ENCODE measurements at places on chromosomes 12 and 14. TPM values are rescaled to one million over a fixed set of nuclear protein-coding genes. Genes with fewer than 3 reads are reported as not detected.

DNA sequence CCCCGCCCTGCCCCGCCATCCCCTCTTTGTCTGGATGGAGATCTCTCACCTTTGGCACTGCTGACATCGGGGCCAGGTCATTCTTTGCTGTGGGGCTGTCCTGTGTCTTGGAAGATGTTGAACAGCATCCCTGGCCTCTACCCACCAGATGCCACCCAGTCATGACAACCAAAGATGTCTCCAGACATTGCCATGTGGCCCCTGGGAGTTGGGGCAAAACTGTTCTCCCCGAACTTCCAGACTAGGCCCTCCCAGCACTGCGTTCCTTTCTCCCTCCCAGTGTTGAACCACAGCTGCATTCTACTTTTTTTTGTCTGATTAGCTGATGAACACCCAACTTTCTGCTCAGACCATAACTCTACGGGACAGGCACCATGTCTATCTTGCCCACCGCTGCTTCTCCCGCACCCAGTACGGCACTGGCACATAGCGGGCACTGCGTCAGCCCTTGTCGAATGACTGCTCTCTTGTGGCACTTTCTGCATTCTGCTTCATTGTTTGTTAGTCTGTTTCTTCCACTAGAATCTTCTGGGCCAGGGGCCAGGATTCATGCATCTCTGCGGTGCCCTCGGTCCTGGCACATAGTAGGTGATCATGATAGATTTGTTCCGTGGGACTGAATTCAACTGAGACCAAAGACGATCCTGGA, 13.1 kb upstream of the MYL2 start:
- no peaks in the 10 kb centered on the region for H3K36me3 ChIP-seq
- H3K27ac ChIP-seq: no peak overlapping the region
- H3K27me3 ChIP-seq: peaks cover 3% of the 10 kb centered on the region
- H3K4me3 ChIP-seq: no peak overlapping the region

DNA sequence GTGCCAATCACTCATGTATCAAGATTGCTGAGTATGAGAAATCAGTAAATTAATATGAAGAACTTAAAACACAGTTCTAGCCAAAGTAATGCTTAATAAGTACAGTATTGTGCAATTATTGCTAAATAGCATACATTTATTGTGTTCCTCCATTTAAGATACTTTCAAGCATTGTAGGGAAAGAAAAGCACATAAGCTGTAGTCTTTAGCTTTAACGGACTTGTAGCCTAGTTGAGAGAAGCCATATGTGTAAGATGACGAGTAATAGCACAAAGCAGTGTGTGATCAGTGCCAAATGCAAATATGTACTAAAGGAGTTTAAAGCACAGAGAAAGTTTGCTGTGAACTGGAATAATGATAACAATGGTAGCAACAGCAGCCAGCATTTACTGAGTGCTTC, 38.1 kb downstream of the ETV6 start:
- H3K27me3 ChIP-seq: no peaks in the 10 kb centered on the region
- H3K4me3 ChIP-seq: no peak overlapping the region
- no peaks in the 10 kb centered on the region for H3K36me3 ChIP-seq
- no peak for DNase-seq
- H3K4me1 ChIP-seq: peaks cover 24% of the 10 kb centered on the region
- no peak overlapping the region for H3K27ac ChIP-seq

- H3K4me1 ChIP-seq: peaks cover 5% of the 10 kb centered on the region
- H3K36me3 ChIP-seq: no peaks in the 10 kb centered on the region
- H3K27ac ChIP-seq: no peak overlapping the region
- H3K4me3 ChIP-seq: no peak overlapping the region
Observed at GRCh38 chr14:77965919-77966435, 166.1 kb downstream of the ADCK1 start.

DNA sequence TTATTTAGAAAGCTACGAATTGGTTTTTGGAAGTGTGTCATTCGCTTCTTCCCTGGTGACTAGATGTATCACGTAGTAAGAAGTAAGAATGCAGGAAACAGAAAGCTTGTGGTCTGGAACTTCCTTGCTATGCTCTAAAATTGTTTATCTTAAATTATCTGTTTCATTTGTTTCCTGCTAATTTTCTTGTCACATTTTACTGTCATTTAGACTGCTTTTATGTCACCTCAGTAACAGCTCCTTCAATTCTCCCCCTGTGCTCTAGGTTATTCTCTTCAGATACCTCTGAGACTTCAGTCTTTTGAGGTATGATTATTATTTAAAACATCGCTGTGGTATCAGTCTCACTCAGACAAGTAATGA, 699 bp upstream of the CD69 start:
- peak; percentile 86 for DNase-seq
- peak overlapping the region; percentile 71 for H3K4me3 ChIP-seq
- H3K36me3 ChIP-seq: peaks cover under 1% of the 10 kb centered on the region
- H3K27me3 ChIP-seq: no peaks in the 10 kb centered on the region

DNA sequence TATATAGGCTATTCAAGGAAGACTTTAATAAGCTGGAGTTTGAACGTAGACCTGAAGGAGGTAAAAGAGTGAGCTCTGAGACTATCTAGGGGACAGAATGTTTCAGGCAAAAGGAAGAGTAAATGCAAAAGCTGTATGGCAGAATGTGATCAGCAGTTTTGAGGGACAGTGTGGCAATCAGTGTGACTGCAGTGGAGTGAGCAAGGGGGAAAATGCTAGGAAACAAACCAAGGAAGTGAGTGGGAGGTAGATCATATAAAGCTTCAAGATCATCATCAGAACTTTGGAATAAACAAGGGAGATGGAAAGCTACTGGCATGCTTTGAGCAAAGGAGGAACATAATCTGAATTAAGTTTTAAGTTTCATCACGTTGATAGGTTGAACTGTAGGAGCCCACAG, 67.5 kb upstream of the BTG1 start:
- no peaks in the 10 kb centered on the region for H3K27me3 ChIP-seq
- DNase-seq: no peak
- no peaks in the 10 kb centered on the region for H3K36me3 ChIP-seq
- peaks cover 24% of the 10 kb centered on the region for H3K4me1 ChIP-seq

Gene EFS
- not detected for total RNA-seq

Gene ACVRL1
- 0.15 TPM for total RNA-seq

Gene CAPS2
- 5.8 TPM for total RNA-seq
